ENCODE measurements at places on chromosomes 12 and 14.

- DNase-seq: no peak
Measured at GRCh38 chr12:18521461-18521860, 216.4 kb downstream of the PLCZ1 start.

DNA sequence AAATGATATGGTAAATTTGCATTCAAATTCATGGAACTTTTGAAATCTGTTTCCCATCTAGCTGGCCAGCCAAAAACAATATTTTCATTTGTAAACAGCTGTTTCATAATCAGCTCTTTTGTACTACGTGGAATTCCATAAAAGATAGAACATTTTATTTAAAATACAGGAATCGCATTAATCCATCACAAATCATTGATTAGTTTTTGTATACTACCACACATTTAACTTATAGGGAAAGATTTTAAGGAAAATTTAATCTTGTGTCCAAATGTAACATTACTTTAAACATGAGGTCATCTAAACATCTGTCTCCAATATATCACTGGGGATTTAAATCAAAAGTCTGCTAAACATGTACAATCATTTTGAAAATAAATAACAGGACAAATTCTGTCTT is 33.5 kb downstream of the SLC25A21 start:
- no peak for DNase-seq

DNA sequence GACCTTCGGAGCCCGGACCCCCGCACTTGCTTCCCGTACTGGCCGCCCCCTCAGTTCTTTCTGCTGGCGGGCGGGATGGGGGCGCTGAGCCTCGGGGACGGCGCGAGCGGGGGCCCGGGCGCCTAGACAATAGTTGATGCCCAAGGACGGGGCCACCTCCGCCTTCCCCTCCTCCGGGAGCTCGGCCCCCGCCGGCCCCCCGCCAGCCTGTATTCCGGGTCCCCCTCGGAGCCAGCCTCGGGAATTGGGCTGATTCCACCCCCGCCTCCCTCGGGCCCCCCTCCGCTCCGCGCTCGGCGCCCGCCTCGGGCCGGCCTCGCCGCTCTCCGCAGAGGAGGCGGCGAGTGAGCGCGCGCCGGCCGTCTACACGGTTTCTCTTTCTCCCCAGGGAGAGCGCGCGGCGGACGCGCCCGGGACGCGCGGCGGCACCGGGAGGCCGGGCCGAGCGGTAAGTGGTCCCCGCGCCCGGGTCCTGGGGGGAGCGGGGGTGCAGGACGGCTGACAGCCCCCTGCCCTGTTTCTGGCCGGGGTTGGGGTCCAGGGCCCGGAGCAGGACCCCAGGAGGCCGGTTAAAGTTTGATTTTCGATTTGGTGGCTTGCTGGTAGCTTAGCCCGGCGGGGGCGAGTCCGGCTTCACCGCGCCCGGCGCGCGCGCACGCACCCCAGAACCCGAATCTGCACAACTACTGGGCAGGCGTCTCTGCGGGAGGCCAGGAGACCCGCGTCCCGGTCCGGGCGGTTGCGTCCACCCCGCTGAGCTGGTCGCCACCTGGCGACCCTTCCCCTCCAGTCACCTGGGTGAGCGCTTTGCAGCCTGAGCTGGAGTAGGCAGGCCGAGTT is 413.7 kb downstream of the PCNX1 start:
- no peak for DNase-seq

DNA sequence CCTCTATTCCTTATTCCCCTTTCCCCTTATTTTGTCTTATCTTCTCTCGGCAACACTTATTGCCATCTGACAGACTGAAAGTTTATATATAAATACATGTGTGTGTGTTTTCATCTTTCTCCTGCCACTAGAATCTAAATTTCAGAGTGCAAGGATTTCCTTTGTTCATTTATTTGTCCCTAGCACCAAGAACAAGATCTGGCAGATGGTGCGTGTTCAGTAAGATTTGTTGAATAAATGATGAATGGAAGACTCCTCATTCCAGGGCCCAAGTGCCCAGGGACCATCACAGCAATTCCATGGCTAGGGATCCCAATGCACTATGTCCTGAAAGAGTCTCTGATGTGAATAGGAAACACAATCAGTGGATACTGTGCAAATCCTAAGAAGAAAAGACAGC is 97.9 kb upstream of the EEA1 start:
- DNase-seq: no peak

DNA sequence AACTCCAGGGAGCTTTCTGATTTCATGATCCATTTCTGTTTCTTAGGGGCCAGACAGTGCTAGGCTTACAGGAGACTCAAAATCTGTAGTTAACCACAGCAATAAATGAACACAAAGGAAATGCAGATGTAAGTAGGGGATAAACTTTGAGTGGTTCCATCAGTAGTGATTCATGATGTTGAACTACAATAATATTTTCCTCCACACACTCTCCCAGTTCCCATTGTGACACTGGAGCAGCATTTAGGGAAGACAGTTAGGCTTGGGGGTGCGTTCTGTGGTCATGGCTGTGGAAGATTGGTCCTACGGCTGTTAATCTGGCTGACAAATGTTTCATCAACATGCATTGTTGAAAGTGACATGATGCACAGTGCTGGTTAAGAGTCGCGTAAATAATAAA is 66.9 kb downstream of the HMGA2 start:
- no peak for DNase-seq

Measured in NCI-H526 (cell line).